ENCODE measurements at places on chromosomes 16 and 17.

GRCh38 chr16:81562174-81562849 lies 117.7 kb downstream of the CMIP start:
- no peak for DNase-seq

DNA sequence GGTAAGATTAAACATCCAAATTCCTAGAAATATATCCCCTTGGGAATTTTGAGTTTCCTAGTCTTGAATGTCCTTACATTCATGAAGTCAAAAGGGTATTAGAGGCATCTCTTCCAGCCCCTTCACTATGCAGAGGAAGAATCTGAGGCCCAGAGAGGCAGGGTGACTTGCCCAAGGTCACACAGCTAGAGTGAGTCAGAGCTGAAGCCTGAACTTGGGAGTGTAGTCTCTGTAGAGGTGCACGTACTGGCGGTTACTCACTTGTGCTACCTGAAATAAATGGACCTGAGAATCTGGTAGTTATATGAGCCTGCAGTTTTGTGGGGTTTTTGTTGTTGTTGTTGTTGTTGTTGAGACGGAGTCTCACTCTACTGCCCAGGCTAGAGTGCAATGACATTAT lies 164.0 kb downstream of the XYLT1 start:
- DNase-seq: no peak

DNA sequence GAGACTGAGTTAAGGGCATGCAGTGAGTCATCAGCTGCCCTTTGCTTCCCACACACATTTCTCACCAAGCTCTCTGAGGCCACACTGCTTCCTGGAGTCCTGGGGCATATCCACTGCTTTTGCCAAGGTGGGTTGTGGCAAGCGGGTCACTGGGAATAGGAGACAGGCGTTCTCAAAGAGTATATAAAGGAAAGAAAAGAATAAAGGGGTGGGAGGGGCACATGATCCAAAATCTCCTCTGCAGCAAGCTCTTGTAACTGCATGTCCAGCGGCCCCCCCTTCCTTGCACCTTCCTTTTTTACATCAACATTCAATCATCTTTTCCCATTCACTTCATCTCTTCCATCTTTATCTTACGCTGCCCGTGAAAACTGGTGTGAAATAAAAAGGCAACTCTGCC lies 259.1 kb upstream of the RPL38 start:
- no peak for DNase-seq

DNA sequence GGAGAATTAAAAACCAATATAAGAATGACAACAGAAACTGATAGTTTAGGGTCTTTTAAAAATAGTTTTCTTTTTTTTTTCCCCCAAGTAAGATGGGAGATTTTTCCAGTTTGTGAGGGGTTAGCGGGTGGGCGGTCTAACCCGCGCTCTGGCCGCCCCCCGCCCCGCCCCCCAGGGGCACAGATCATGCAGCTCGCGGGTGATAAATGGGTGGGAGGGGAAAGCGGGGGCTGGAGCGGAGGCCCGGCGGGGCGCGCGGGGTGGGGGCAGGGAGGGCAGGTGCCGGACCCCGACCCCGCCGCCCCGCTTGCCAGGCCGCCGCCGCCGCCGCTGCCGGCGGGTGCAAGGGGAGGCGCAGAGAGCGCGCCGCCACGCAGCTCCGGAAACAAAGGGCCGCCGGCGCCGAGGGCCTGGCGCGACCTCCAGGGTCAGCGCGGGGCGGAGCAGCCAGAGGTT lies 60.1 kb upstream of the GSE1 start:
- DNase-seq: no peak

GRCh38 chr17:4893721-4894560 lies 5.4 kb upstream of the C17orf107 start:
- DNase-seq: no peak

GRCh38 chr16:87681981-87682570 lies 79.8 kb downstream of the JPH3 start:
- no peak for DNase-seq
